ENCODE measurements at places on chromosomes 1 and 21.

DNA sequence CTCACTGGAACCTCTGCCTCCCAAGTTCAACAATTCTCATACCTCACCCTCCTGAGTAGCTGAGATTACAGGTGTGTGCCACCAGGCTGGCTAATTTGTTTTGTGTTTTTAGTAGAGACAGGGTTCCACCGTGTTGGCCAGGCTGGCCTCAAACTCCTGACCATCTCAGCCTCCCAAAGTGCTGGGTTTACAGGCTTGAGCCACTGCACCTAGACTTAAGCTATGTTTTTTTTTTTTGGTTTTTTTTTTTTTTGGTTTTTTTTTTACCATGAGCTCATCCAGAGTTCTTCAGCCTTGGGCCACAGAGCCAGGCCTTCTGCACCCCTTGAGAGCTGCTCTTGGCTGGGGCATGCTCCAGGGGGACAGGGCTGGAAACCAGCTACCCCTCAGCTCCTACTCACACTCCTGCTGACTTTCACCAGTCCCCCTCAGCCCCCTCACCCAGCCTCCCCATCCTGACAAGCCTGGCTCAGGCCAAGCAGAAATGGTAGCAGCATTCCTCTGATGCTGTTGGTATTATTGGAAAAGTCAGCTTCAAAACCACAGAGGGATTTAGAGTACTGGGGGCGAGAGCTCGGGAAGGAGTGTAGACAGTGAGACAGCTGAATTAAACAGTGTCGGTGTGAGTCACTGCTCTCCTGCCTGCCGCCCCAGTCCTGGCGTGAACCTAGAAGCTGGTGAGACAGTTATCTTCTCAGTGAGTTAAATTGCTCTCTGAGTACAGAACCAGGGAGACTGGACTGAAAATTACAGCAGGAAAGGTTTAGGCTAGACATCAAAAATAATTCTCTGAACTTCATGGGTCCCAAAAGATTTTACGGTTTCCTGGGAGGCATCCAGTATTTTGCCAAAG lies 63.7 kb downstream of the NAV1 start:
- no peak for DNase-seq

DNA sequence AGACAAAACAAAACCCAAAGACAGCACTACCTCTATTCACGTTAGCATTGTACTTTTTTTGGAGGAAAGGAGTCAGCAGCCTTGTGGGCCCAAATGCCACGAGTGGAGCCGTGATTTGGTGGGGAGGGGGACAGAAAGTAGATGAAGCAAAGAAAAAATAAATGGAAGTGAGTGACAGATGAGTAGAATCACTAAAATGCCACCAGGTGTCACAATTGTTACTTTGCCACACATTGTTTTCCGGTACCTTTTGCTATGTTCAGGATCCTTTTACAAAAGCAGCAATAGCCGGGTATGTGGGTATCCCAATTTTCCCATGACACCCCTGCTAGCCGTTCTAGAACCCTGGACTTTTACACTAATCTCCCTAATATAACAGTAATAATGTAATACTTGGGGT lies 85.0 kb upstream of the AK4 start:
- no peak for DNase-seq

- DNase-seq = no peak
Measured at GRCh38 chr1:78833491-78833890, 173.0 kb downstream of the ADGRL4 start.

DNA sequence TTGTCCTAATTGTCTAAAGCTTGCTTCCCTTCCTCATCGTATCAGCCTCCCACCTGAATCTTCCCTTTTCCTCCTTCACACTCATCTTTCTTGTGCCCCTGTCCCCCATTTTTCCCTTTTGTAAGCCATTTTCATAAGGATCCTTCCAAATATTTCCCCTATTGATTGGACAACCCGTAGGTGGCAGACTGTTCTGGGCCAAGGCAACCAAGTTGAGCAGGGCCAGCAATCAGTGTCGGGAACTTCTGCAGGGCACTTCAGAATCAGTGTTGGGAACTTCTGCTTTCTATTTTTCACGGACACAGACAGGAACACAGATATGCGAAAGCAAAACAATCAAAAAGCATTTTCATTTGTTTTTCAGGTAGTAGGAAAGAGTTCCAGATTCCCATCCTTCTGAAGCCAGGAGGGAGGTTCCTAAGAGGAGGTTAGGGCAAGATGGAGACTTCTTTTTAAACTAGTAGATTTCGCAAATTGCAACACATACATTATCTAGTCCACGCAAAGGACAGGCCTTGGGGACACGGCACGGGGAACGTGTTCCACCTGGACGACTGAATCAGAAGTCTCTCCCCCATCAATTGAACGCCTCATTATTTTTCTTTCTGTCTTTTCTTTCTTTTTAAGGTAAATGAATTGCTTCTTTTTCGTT lies 691 bp upstream of the MPZL1 start:
- DNase-seq = no peak

DNA sequence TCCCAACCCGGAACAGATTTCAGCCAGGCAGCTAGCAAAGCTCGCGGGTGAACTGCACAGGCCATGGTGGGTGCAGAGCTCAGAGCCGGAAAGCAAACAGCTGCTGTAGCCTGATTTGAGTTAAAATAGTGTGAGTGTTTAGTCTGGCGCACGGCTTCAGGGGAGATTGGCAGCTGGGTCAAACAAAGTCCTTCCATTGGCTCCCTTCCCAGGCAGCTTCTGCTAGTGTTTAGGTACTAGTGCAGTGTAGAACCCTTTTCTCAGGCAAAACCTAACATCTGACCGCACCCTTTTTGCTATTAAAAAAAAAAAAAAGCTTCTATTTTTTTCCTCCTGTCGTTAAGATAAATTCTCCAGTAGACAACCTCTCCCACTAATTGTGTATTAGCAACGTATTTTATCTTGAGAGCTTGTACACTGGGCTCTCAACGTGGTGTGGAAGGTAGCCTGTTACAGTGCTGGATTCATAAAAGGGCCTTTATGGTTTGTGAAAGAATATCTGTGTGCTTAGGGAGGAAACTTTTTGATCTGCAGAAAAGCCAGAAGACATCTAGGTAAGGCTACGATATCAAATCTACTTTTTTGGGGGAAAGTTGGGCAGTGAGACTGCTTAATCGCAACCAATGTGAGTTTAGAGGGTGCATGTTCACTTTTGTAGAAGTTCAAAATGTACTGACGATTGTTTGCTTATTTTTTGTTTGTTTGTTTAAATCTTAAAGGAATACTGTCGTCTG lies 689.6 kb downstream of the USP25 start:
- no peak for DNase-seq

- no peak for DNase-seq
Measured at GRCh38 chr1:185719021-185719420, 15.2 kb upstream of the HMCN1 start.

DNA sequence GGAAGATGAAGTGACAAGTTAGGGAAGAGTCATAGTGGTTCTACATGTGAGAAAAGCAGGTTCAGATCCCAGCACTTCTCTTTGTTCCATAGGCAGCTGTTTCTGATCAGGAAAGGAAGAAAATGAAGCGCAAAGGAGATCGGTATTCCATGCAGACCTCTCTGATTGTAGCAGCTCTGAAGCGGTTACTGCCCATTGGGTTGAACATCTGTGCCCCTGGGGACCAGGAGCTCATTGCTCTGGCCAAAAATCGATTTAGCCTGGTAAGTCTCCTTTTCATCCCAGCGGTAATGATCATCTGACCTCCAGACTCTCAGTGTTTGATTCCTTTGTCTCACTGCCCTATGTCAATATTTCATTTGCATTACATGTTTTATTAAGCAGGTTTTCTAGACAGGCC lies 173.6 kb downstream of the ZP4 start:
- no peak for DNase-seq

GRCh38 chr1:156232201-156232894 lies 9.6 kb upstream of the BGLAP start:
- no peak for DNase-seq

DNA sequence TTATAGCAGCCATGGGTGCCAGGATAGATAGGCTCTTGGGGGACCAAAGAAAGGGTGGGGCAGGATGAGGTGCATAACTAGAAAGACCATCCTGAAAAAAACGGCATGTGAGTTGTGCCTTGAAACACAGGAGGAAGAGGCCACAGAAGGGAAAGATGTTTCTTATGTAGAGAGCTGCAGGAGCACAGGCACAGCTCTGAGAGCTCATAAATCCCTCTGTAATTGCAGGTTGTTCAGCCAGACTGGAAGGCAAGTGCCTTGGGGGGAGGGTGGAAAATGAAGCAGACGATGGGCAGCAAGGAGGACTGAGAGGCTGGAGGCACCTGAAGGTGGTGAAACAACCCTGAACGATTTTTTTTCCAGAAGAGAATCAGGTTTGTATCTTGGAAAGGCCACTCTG lies 170.7 kb downstream of the NR5A2 start:
- no peak for DNase-seq

GRCh38 chr21:31201548-31201947 lies 142.5 kb downstream of the TIAM1 start:
- no peak for DNase-seq

- no peak for DNase-seq
Measured at GRCh38 chr1:160819186-160819585, 23.2 kb downstream of the LY9 start.

DNA sequence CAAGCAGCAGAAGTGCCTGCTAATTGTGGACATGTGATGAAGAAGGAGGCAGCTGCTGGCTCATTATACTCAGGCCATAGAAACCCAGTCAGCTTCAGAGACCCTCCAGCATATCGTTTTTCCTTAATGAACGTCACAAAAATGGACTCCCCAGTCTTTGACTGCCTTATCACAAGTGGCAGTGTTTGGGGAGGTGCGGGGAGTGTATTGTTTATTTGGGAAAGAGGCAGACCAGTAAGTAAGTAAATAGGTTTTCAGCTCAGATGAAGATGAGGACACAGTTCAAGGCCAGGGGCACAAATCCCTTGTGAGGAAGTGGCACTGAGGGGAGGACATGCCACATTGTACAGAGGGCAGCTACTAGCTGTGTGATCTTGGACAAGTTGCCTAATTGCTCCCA lies 43.5 kb upstream of the NRDC start:
- no peak for DNase-seq

GRCh38 chr1:5949761-5950100 lies 42.5 kb downstream of the NPHP4 start:
- DNase-seq = no peak

DNA sequence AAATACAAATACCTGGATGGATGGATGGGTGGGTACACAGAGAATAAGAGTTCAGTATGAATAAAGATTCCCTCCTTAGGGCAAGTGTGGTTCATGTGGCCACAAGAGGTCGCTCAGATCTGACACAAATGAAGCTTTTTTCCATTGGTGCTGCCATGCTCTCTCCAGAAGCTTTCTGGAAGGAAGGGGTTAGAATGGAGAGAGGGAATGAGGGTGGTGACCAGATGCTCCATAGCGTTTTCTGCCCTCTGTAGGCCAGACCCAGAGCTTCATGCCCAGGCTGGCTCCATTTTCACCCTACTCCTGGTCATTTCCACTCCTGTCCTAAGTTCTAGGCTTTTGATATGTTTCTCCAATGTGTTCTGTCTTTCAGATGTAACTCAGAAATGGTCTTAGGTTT lies 3.3 kb upstream of the FCRL6 start:
- peak; percentile 28 for DNase-seq

- no peak for DNase-seq
Measured at GRCh38 chr1:172700556-172700955, 41.7 kb downstream of the FASLG start.

DNA sequence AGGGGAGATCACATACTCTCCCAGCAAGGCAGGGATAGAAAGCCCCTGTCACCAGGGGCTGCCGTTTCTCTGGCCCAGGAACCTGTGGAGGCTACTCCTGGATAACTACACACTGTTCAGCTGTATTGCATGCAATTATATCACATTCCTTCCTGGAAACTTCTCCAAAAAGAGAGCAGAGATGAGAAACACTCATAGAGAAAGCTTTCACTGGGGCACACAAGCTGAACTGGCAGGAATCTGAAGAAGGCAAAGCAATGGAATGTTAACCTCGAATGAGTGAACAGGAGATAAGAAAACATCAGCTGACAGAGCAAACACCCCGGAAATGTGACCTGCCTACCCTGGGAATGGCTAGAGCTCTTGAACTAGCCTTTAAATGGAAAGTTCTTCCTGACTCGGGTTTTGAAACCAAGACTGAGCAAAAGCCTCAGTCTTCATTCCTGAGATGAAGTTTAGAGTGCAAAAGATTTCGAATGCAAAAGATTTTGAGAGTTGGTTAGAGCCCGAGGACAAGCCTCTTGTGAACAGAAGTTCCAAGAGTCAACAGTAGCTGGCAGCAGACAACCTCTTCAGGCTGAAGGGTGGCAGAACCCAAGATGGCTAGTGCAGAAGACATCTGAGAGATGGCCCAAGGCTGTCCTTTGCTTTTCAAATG lies 32.3 kb downstream of the CCN1 start:
- no peak for DNase-seq

DNA sequence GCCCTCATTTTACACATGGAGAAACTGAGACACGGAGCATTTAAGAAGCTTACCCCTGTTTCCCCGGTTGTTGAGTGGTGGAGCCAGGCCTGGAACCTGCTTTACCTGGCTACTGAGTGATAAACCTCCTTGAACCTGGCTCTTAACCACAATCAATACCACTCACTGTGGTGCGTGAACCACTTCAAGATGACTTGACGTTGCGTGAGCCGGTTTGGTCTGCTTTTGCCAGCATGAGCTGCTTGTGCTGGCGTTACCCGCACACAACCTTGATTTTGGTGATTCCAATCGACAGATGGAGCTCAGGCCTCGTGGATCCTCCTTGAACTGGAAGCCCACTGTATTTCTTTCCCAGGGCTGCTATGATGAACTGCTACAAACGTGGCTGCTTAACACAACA lies 6.1 kb upstream of the TINAGL1 start:
- DNase-seq = no peak

DNA sequence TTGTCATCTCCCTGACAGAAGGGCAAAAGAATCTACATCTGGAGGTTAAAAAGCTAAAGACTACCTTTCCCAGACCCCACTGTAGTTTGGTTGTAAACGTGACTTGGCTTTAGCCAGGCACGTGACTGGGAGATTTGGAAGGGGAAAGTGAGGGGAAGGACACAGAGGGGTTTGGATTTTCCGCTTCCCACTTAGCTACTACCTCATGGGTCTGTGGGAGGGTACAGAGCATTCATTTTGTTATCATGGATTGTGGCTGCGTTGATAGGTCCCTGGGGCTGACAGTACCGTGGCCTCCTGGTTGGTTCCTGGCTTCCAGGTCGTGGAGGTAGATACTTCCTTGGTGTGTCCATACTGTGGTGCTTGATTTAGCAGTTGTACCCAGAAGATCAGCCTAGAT lies 2.6 kb downstream of the CHD1L start:
- no peak for DNase-seq

GRCh38 chr1:150148837-150149270 lies 862 bp upstream of the PLEKHO1 start:
- no peak for DNase-seq

DNA sequence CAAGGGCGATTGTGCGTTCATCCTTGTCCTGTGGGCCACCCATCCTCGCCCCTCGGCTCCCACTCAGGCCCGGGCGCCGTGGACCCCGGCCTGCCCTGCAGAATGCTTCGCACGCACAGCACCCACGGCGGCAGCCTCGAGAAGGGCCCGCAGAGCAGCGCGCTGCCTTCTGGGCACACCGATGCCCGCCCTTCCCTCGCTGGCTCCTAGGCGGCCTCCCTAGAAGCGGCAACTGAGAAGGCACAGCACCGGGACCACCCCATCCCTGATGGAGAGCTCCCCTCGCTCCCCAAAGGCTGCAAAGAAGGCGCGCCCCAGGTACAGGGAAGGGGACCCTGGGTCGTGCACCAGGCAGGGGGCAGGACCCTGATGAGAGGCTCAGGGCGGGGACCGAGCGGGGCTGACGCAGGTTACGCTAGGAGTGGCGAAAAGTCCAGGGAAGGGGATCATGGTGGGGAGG lies 971 bp downstream of the CAPZB start:
- DNase-seq = peak; percentile 59

- DNase-seq = no peak
Measured at GRCh38 chr1:56115701-56116100, 463.7 kb downstream of the PLPP3 start.
